ENCODE measurements at places on chromosomes 5 and 9. TPM values are rescaled to one million over a fixed set of nuclear protein-coding genes. Genes with fewer than 3 reads are reported as not detected.

PITX1 gene
- polyA plus RNA-seq: 19.6 TPM

ENTR1 gene
- polyA plus RNA-seq: 50.1 TPM

DDX4 gene
- 0.10 TPM for polyA plus RNA-seq

KLHL9 gene
- polyA plus RNA-seq: 32.8 TPM

SLC45A2 gene
- 0.12 TPM for polyA plus RNA-seq

ANKRD18B gene
- 0.22 TPM for polyA plus RNA-seq

ECSCR gene
- polyA plus RNA-seq: 21.6 TPM

PDCD1LG2 gene
- 0.60 TPM for polyA plus RNA-seq

GRCh38 chr9:87883274-87883673, 597 bp downstream of the SPATA31E1 start:
- no peak for DNase-seq

- DNase-seq: peak; percentile 73
Observed at GRCh38 chr5:1174122-1174936, 27.1 kb upstream of the SLC6A19 start.

- no peak for DNase-seq
Observed at GRCh38 chr5:32908641-32909040, 197.5 kb downstream of the NPR3 start.

- DNase-seq: no peak
Observed at GRCh38 chr5:116355819-116356601, 218.6 kb downstream of the SEMA6A start.

DNA sequence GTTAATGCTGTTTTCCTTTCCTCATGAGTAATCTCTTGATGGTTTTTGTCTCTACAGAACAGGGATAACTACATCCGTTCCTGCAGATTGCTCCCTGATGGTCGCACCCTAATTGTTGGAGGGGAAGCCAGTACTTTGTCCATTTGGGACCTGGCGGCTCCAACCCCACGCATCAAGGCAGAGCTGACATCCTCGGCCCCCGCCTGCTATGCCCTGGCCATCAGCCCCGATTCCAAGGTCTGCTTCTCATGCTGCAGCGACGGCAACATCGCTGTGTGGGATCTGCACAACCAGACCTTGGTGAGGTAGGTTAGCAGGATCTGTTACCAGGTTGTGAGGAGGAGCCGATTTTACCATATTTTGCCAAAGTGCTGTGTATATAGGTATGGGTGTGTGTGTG, 148.2 kb downstream of the TLE4 start:
- no peak for DNase-seq

DNA sequence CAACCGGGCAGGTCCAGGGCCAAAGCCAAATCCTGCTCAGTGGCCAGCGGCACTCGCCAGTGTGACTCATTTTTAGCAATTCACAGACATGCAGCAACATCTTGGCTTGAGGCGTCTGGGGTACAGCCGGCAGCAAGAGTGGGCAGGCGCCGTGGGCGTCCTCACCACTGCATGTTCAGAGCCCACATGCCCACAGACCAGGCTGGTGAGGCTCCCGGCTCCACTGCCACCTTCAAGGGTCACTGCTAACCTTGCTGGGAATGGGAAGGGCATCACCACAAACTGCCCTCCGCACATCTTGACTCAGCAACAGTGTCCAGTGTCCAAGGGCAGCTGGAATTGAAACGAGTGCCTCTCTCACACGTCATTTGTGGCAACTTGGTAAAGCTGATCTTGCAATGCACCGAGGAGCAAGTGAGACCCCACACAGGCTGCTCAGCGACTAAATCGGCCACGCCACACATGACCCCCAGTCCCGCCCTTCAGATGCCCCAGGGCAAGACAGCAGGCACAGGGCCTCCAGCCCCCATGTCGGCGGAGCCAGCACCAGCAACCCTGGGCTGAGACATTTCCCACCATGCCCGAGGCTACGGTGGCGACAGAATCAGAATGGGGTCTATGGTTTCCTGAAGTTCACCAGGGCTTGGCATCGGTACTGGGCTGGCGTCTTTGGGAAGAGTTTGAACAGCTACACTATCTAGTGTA, 140.3 kb downstream of the ROR2 start:
- no peak for DNase-seq

DNA sequence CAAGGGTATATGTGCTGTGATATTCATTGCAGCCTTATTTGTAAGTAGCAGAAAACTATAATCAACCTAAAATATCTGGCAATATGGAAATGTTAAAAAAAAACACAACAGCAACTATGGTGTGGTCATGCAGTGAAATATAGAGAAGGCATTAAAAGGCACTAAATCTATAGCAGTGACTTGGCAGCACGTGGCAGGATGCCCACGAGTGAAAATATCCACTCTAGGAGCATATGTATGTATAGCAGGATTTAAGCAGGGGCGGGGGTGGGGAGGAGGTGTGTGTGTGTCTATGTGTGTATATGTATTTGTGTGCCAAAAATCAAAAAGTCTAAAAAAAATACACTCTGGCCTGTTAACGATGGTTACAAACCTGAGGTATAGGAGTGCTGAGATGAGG, 115.6 kb downstream of the RPS23 start:
- DNase-seq: no peak

DNA sequence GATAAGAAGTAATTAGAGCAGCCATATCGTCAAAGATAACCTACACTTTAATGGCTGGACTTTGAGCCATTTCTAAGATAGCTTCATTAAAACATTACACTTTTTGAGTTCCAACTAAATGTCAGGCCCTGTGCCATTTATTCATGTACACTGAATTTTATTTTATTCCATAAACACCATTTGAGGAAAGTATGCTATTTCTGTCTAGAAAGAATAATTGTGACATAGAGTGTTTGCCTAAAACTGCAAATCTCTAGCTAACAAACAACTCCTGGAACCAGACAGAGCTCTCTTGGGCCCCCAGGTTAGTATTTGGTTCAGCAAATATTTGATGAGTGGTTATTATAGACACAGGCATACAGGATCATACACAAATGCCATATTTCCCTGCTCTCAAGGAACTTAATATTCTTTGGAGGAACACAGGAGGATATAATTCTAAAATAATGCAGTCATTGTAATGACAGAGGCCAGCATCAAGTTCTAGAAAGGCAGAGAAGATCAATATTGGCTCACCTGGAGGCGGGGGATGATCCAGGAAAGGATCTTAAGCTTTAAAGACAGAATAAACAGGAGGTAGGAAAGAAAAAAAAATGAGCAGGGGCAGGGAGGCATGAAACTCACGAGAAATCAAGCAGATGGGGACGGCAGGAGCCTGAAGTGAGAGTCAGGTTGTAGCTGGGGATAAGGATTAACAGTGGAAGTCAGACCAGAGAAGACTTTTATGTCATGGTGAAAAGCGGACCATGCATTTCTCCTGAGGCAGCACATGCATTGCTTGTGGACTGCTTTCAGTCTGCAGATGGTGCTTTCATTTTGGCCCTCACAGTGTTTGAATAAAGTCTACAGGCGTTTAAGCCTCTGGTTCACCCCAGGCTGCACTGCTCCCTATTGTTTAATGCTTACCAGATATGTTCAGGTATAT, 127.7 kb downstream of the GCNT1 start:
- DNase-seq: peak; percentile 13

- DNase-seq: no peak
Observed at GRCh38 chr5:148923023-148923422, 96.6 kb downstream of the ADRB2 start.

DNA sequence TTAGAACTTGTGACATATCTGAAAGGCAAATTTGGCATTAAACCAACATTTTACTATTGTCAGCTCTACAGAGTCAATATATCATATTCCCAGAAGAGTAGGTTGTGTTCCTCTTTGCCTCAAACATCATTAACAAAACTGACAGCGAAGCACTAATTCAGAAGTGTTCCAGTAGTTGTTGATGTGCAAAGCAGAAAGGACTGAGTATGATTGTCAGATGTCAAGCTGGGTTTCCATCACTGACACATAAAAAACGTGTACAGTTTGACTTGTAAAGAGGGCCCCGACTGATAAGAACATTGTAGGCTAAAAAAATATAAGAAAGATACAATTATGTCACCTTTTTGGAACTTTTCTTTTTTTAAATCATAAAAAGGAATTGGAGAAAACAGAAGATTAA, 101.5 kb upstream of the ZNF608 start:
- no peak for DNase-seq

DNA sequence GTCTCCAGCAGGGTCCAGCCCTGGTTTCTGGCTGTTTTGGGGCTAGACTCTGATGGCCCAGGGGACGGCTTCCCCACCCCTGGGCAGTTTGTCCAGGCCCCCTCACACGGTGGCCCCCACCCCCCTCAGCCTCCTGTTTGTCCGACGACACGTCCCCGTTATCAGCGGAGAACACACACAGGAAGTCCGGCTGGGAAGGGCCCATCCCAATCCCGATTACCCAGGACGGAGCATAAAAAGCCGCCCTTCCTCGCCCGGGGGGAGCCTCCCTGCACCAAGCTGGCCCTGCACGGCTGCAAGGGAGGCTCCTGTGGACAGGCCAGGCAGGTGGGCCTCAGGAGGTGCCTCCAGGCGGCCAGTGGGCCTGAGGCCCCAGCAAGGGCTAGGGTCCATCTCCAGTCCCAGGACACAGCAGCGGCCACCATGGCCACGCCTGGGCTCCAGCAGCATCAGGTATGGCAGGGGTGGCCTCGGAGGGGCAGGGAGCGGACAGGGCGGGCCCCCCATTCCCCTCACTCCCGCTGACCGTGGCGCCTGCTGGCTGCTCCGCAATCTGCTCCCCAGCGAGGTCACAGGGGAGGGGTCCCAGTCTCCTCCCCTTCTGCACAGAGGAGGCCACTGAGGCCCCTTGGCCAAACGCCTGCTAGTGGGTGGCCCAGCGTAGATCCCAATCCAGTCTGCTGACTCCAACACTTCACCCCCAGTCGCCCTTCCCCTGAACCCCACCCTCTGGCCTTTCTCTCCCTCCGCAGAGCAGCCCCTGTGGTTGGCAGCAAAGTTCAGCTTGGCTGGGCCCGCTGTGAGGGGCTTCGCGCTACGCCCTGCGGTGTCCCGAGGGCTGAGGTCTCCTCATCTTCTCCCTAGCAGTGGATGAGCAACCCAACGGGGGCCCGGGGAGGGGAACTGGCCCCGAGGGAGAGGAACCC, at the start of gene EGFL7:
EGFL7 (plus strand) TSS at position 261 of the 926 bp plus-strand sequence. CDS start 5,367 bp downstream, outside the sequence.
- no peak for DNase-seq

DNA sequence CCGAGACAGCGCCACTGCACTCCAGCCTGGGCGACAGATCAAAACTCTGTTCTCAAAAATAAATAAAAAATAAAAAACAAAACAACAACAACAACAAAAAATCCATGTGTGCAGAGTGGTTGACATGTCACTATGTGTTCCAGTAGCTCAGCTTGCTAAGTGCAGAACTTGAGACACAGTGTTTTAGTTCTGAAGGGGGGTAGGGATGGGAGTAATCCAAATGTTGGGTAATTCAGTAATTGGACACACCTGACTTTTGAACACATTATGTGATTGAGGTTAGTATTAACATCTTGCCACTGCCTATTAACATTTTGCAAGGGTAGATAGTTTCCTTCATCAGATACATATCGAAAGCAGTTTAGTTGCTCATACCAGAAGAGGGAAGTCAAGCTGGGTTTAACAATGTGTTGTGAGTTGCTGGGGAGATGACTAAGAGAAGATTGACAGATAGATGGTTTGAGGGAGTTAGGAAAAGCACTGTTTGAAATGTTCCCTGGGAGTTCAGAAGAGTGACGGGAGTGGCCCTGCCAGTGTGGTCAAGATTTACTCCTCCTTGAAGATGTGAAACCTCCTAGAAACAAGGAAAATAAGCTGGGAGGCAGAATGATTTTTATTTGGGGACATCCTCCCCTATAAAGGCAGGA, 928 bp downstream of the HACD4 start:
- no peak for DNase-seq

DNA sequence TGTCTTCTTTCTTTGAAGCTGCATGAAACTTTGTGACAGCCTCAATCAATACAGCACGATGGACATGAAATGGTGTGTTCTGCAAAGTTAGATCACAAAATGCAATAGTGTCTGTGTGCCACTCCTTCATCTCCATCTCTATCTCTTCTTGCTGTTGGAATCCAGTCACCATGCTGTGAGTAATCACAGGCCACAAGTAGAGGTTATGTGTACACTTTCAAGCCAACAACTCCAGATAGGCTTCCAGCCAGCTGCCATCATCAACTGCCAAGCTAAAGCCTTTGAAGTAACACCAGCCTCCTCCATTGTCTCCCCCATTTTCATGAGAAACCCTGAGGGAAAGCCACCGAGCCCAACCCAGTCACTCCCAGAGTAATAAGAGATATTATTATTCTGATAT, 360.6 kb downstream of the PTPRD start:
- no peak for DNase-seq

DNA sequence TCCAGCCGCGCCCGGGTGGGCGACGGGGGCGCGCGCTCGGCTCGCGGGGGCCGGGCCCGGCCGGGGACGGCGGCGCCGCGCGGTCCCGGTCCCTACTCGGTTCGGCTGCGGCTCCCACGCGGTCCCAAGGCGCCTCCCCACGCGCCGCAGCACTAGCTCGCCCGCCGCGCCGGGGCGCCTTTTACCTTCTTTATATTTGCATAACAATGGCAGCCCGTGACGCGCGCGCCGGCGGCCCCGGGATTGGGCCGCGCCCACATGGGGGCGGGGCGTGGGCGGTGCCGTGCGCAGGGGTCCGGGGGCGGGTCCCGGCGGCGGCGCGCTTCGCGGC, at the start of gene NRARP:
NRARP (minus strand) TSS at position 154 of the 331 bp plus-strand sequence. CDS start 343 bp downstream, outside the sequence.
- peak; percentile 94 for DNase-seq

GRCh38 chr9:98998441-98999151, 54.9 kb downstream of the COL15A1 start:
- peak; percentile 34 for DNase-seq

Data from large intestine (tissue), 12 donors.